ENCODE measurements at places on chromosomes 1 and 21.

DNA sequence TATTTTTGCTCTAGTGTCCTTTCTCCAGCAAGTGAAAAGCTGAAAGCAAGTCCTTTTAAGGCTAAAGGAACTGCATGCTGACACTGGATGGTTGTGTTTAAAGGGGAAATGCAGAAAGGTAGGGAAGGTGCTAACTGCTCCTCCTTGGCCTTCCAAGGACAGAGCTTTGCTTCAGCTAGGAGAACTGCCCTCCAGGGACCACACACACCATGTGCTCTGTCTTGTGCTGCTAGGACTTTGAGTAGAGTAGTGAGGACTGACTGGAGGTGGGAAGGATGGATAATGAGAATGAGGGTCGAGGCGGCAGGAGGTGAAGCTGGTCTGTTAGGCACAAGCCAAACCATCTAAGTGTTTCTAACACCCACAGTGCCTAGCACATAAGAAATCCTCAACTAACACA lies 77.9 kb downstream of the WDR3 start:
- DNase-seq, result no peak

GRCh38 chr1:89037186-89037585 lies 14.5 kb upstream of the GBP3 start:
- no peak for DNase-seq

DNA sequence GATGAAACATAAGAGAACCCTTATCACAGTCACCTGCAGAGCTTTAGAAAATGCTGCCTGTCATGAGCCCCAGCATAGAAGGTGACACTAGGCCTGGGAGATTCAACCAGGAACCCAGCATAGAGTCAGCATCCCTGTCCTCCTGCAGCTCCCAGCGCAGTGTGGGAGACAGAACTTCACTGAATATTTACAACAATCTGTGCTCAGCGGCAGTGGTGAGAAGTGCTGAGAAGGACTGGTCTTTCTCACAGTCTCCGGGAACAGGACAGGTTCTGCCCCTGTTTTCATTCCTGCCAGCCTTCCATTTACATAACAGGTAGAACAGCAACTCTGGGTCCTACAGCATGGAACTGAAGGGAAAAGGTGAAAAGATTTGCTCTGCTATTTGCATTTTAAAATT lies 83.5 kb upstream of the GADD45A start:
- DNase-seq, result no peak

GRCh38 chr1:193540511-193540910 lies 354.1 kb upstream of the B3GALT2 start:
- DNase-seq, result no peak

DNA sequence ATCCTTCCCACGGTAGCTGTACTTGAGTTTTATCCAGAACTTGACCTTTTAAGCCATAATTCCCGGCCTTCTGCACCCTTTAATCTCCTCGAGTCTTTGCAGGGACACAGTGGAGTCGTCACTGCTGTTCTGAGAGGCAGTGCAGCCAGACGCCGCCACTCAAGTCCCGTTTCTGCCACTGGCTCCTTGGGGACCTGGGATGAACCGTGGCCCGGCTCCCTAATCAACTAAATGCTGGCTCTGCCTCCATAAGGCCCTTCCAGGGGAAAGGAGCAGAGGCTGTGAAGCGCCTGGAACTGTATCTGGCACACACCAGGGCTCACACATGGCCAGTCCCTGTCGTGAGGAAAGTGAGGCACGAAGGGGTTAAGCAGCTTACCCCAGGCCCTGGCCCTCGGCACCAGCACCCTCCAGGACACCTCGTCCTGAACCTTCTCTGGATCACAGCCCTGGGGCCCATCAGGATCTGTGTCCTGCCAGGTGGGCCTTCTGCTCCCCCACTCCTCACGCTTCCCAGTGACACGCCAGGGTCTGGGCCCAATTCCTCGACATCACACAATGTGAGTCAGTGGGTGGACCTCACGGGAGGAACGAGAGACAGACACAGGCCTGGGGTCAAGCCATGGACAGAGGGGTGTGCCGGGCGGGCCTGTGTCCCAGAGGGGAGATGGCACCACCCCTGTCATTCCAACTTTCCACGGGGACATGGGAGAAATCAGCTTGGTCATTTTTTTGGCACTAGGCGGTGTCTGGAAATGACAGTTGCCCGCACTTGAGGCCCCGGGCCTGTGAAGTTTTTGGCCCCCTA lies 23.5 kb upstream of the C1orf174 start:
- no peak for DNase-seq

DNA sequence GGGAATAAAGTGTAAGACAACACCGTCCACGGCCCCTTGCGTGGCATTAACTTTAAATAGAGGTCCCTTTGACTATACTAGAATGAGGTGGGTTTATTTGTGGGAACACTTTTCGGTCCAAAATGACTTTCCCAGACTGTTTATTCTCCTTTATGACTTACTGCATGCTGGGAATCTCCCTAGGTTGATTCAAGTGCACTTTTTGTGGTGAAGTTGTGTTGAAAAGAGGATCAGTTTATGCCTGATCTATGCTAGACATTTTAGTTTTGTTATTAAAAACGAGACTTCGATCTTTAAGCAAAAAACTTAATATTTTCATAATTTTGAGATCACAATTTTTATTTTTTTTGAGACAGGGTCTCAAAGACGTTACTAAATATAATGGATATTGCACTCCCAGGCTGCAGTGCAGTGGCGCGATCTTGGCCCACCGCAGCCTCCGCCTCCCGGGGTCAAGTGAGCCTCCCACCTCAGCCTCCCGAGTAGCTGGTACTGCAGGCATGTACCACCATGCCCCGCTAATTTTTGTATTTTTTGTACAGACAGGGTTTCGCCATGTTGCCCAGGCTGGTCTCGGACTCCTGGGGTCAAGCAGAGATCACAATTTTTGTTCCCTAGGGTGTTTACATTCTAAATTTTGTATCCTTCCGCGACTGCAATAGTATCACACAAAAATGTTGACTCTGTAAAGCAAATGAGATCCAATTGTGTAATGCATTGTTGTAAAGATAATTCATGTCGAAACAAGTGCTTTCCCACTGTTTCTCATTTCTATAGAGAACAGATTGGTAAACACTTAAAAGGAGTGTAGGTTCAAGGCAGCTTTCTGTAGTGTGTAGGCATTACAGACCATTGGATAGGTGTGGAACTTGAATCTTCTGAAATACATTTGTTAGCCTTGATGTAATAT lies 1.6 kb downstream of the CDC42 start:
- no peak for DNase-seq

DNA sequence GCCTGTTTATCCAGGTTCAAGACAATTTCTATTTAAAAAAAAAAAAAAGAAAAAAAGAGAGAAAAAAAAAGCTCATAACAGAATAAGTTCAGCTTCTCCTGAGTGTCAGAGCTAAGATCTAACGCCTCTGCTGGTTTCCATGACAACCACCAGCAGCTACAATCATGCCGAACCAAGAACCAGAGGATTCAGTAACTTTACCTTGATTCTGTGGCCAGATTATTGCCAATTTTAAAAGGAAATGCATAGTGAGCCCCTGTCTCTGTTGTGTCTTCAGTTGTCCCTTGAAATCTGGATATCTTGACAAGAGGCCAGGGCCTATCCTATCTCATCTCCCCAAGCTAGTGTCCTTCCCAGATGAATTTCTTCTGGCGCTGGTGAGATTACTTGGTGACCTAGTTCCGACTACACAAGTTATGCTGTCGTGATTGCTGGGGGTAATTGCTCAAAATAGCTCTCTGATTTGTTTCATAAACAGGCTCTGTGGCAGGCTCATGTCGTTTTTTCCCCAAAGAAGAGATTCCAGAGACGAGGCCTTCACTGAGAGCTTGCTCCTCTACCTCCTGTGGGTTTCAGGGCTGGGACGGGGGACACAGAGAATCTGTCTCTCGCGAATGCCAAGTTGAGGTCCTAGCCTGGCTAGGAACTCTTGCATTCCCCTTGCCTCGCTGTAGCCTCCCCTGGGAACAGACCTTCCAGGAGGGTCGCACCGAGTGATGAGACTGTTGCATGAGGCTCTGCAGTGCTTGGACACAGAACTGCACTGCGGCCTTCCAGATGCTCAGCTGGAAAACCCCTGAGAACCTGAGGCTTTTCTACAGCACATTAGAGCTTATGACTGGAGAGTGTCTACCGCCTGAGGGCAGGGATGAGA lies 32.4 kb upstream of the SCCPDH start:
- no peak for DNase-seq

DNA sequence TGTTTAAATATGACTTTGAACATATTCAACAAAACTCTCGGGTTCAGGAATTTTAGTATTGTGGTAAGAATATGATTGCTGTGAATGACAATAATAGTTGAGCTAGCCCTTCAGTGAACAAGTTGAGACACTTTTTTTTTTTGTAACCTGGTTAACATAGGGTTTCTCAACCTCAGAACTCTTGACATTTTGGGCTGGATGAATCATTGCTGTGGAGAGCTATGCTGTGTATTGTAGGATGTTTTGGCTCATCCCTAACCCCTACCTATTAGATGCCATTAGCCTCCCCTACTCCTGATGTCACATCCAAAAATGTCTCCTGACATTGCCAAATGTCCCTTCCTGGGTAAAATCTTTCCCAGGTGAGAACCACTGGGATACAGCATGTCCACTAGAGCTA lies 113.7 kb downstream of the RUNX1 start:
- no peak for DNase-seq

- DNase-seq, result no peak
Observed at GRCh38 chr1:154941333-154942013, 5.0 kb upstream of the PMVK start.

DNA sequence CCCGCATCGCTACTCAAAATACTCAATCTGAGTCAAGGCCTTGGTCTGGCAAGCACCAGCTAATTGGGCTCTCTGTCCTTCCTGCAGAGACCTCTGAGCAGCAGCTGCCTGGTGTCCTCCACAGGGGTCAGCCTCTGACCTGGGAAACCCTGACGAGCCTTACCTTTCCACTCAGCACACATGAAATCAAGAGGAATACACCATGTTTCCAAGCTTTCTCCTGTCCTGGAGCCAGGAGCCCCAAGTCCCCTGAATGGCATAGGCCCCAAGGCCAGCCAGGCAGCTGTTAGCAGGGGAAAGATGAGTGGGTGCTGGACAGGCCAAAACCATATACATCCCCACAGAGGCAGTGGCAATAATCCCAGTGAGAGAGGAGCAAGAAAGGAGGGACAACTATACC lies 27.2 kb upstream of the TSPEAR start:
- no peak for DNase-seq

GRCh38 chr1:171137580-171137979 lies 46.9 kb downstream of the FMO3 start:
- no peak for DNase-seq

DNA sequence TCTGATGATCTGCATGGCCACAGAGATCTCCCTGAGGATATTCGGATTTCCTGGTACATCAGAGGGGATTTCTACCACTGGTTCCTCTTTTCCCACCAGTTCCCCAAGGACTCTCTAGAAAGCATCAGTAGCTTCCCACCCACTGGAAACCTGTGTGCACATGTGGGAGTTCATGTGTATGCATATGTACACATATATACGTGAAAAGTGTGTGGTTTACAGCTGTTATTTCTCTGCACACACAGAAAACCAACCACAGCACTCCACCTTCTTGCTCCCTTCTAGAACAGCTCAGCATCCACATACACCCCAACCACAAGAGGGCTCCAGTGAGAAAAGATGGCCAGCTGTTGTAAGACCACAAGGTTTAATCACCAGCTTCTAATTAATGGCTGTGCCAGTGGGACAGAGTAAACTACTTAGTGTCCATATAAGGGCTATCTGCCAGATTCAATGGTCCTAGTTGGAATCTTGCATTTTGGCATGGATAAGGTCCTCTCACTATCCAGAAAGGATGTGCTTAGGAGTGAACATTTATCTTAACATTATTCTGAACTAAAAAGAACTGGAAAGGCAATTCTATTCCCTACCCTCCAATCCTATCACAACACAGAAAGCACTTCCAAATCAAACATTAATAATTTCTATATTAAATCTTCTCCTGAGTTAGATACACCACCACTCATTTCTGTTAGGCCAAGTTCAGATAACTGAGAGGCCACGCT lies 24.1 kb downstream of the GPR3 start:
- DNase-seq, result peak; percentile 77

DNA sequence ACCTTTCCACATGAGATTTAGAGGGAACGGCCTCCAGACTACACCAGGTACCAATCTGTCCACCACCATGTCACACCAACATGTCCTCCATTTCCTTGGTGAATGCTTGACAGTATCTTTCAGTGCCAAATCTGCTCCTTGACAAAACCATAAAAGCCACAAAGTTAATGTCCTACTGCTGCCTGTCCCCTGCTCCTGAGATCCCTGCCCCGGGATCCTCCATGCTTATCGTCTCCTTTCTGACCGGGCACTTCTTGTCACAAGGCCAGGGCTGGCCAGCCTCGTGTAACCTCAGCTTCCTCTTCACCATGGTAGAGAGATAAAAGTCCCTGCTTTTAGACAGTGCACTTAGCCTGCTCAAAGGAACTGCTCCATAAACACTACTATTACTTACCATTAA lies 136.2 kb downstream of the NAV1 start:
- DNase-seq, result no peak

- no peak for DNase-seq
Observed at GRCh38 chr1:15332525-15332924, 77.2 kb upstream of the EFHD2 start.

- no peak for DNase-seq
Observed at GRCh38 chr21:44448651-44449131, 6.6 kb upstream of the LRRC3 start.

- DNase-seq, result no peak
Observed at GRCh38 chr1:17826165-17826488, 71.0 kb downstream of the ACTL8 start.

DNA sequence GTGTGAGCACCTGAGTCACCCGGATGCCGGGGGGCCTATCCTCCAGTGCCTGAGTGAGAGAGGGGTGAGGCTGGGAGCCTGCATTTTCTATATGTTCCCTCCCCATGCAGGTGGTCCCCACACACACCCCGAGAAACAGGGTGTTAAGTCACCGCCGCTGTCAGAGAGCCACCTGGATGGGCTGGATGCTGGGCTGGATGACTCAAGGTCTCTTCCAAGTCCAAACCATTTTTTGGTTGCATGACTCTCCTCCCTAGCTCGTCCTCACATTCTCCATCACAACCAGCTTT lies 2.9 kb upstream of the UMODL1 start:
- no peak for DNase-seq

DNA sequence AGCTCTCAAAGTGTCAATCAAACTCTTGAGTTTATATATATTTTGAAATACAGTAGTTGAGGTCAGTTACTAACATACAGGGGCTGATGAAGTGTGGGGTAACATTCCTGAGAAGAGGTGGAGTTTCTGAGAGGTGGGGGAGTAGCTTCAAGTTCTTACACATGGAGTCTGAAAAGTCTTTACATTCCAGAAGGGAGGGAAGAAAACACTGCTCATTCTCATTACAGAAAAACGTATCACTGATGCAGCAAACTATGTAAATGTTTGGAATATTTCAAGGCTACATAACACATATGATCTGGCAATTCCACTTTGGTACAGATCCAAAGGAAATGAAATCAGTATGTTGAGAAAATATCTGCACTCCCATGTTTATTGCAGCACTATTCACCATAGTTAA lies 1065.8 kb upstream of the B3GALT2 start:
- no peak for DNase-seq

GRCh38 chr1:62493656-62494055 lies 56.8 kb downstream of the USP1 start:
- DNase-seq, result no peak

Data from CD4-positive, alpha-beta T cell treated with Interleukin-4 for 1 hour (primary cell).